Stimulated activated CD4-positive, alpha-beta T cell treated with anti-CD3 and anti-CD28 coated beads, TNF-alpha, amount 100 ng/mL, for 1 hour (primary cell): ENCODE measurements at places on chromosomes 4 and X.

DNA sequence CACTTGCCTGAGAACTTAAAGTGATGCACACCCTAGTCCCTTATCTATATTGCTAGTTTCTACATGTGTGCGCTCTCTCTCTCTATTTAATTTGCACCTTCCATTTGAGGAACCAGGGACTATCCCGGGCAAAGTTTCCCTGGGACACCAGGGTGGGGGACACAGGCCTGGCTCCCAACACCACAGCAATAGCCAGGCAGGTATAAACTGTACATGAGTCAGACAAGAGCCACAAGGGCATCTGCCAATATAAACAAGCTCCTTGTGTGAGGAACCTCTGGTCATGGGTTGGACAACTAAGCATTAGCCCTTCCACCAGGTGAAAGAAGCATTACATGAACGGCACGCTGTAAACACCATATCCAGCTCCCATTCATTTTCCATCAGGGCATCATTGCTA, 455.5 kb downstream of the STIM2 start:
- DNase-seq: no peak

- no peak for DNase-seq
Measured at GRCh38 chr4:100823066-100823992, 305.5 kb upstream of the EMCN start.

- DNase-seq: no peak
Measured at GRCh38 chr4:38067499-38067898, 107.3 kb downstream of the PTTG2 start.

- no peak for DNase-seq
Measured at GRCh38 chr4:147754037-147754445, 22.2 kb downstream of the ARHGAP10 start.

DNA sequence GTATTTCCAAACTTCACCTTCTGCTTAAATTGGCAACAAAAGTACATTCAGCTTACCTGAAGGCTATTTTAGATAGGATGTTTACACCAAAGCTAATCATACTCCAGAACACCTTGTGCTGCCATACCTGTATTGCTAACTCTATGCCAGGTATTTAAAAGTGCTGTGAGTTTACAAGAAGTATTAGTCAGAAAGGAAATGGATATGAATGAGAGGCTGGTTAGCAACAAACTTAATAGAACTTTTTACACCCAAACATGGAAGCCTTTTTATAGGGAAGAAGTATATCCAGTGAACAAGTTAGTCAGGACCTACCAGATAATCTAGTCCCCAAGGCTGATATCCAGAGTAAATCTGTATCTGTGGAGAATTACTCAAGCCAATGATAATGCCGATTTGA, 131.2 kb upstream of the SPRY1 start:
- DNase-seq: no peak

- no peak for DNase-seq
Measured at GRCh38 chr4:79212311-79212710, 113.5 kb downstream of the NAA11 start.

DNA sequence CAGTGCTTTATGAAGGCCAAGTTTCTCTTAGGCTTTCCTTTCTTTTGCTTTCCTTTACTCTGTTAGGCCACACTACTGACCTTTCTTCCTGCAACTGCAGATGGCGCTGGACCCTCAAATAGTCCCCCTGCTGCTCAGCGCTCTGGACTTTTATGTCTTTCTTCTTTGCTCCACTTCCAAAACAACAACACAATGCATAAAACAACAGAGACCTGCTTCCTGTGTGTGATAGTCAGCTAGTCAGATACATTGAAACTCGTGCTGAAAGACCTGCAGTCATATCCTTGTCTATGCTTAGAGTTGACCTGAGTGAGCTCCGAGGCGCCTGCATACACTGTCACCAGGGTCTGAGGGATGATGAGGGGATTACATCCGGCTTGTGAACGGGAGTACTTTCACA, 108.9 kb upstream of the TEX13D start:
- DNase-seq: no peak

DNA sequence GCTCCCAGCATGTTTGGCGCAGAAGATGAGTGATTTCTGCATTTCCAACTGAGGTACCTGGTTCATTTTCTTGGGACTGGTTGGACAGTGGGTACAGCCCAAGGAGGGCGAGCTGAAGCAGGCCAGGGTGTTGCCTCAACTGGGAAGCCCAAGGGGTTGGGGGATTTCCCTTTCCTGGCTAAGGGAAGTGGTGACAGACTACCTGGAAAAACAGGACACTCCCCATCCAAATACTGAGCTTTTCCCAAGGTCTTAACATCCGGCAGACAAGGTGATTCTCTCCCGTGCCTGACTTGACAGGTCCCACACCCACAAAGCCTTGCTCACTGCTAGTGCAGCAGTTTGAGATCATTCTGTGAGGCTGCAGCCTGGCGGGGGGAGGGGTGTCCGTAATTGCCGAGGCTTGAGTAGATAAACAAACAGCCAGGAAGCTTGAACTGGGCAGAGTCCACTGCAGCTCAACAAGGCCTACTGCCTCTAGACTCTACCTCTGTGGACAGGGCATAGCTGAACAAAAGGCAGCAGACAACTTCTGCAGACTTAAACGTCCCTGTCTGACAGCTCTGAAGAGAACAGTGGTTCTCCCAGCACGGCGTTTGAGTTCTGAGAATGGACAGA, 307.7 kb upstream of the ARSJ start:
- no peak for DNase-seq

GRCh38 chr4:7009564-7009963, 33.6 kb upstream of the TADA2B start:
- no peak for DNase-seq

- DNase-seq: no peak
Measured at GRCh38 chrX:2841537-2841936, 12.8 kb downstream of the GYG2 start.

GRCh38 chrX:130994671-130995070, 63.5 kb upstream of the ARHGAP36 start:
- no peak for DNase-seq

DNA sequence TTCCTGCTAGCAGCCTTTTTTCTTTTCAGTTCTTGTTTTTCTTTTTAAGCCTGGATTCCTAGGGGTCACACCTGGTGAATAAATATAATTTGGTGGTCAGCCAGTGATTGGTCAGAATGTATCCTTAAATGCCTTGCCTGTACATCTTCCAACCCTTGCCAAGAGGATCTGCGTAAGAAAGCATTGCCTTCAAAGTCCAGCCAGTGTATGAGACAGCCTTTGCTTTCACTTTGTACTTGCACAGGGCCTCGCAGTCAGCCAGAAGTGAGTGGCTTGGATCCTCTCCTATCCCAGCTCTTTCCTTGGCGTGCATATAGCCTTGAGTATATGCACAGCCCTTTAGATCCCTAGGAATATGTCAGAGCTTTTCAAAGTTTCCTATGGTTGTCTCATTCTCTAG, 22.2 kb downstream of the KANTR start:
- DNase-seq: no peak

- no peak for DNase-seq
Measured at GRCh38 chrX:153303276-153304262, 18.0 kb downstream of the PNMA6F start.

DNA sequence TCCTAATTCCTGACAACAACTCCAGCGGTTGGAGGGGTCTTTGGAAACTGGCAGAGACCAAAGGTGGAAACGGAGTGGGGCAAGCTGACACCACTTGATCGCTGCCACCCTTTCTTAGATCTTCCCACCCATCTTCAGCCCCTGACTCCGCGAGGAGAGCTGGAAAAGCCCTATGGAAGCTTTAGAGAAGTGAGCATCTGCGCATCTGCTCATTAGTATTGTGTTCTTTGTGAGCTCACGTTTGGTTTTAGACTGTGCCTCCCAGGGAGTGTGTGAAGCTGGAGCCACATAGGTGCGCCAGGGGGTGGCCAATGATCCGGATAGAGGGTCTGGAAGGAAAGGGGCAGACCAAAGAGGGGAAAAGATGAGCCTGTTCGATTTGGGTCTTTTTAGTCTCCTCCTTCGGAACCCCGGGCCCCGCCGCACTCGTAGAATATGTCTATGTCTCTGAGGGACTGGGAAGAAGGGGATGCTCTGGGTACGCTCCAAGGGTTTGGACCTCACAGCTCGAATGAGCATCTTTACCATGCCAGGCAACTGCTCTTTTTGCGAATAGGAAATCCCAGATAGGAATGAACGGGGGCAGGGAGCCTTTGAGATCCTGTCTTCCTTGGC, 578 bp upstream of the DKK2 start:
- no peak for DNase-seq

- no peak for DNase-seq
Measured at GRCh38 chrX:119728487-119728886, 29.9 kb upstream of the SOWAHD start.

DNA sequence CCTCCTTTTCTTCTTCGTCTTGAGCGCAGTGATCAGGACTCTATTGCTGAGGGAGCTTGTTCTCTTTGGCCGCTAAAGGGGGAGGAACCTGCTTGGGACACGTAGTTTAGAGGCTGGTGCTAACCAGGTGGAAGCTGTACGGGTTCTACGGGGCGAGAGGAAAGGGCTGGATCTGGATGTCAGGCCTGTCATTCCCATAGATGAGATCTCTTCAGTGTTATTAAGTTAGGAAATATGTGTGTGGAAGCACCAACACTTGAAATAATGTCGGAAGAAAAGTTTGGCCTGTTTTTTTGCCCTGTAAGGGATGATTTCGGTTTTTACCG, 643 bp downstream of the SRP72 start:
- no peak for DNase-seq

DNA sequence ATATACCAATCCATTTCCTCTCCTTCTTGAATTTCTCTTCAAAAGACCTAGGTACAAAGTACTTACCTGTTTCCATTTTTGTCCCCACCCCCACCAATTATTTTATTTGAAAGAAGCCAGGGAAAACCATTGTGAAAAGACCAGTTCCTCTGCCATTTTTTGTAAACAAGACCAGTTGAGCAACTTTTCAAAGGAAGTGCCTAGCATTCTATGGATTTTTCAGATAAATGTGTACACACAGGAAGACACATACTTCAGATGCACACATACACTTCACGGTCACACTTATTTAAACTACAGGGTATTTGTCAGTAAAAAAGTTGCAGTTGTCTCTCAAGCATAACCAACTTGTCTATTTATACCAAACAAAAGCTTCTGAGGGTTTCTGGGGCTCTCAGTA, 587.2 kb upstream of the KLHL4 start:
- DNase-seq: no peak

GRCh38 chr4:10226756-10227155, 110.2 kb upstream of the WDR1 start:
- DNase-seq: no peak

GRCh38 chrX:41178201-41178600, 93.0 kb downstream of the USP9X start:
- no peak for DNase-seq

DNA sequence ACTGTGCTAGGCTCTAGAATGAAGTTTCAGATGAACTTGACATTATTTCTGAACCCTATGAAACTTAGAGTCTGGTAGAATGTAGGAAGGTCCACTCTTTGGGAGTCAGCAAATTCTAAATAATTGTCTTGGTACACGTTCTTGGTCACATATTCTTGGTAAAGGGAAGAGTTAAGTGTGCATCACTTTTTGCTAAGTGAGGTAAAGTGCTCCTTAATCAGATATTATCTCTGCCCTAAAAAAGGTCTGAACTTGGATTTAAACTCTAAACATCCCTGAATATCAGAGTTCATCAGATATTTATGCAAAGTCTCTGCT, 7.2 kb downstream of the OCIAD2 start:
- DNase-seq: no peak

GRCh38 chrX:42020225-42020624, 96.9 kb upstream of the CASK start:
- no peak for DNase-seq

DNA sequence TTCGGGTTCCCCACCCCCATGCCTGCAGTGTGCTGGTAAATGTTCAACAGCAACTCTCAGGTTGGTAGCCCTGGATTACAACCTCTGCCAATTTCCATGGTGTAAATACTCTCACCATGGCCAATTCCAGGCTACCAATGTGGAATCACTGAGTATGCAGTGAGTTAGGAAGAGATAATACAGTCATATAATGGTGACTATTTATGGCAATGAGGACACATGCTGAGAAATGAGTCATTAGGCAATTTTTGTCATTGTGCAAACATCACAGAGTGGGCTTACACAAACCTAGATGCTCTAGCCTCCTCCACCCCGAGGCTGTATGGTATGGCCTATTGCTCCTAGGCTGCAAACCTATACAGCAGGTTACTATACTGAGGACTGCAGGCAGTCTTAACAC, 4.6 kb upstream of the CLDN24 start:
- DNase-seq: no peak

GRCh38 chr4:40482985-40483647, 146.5 kb downstream of the RBM47 start:
- no peak for DNase-seq
